A172 (cell line): ENCODE measurements at places on chromosomes 7 and 10.

GRCh38 chr10:17235136-17235535 lies 7.1 kb downstream of the VIM start:
- peak; percentile 59 for DNase-seq

DNA sequence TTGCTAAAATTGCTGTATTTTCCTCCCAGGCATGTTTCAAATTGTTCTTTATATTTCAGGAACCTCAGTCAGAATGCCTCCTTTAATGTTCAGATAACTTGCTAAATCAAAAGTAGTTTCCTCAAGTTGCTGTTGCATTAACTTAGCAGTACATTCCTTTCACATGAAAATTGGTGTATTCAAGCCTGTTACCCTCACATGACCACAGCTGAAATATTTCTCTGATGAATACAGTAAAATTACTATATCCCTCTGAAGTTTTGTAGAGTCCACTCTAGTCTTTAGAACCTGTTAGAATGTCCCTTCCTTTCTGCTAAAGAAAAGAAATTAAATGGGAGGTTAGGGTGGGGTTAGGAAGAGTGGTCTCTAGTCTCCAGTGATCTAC lies 24.5 kb upstream of the C1GALT1 start:
- peak; percentile 57 for DNase-seq

GRCh38 chr7:23299770-23300300 lies 696 bp downstream of the MALSU1 start:
- no peak for DNase-seq

GRCh38 chr7:51982653-51983052 lies 666.0 kb upstream of the COBL start:
- DNase-seq = no peak

- no peak for DNase-seq
Measured at GRCh38 chr7:7257899-7258692, 75.8 kb downstream of the C1GALT1 start.

GRCh38 chr10:109743574-109743973 lies 179.7 kb downstream of the XPNPEP1 start:
- DNase-seq = no peak
